Liver (tissue), 10 donors: ENCODE measurements at places on chromosomes 3 and 15. TPM values are rescaled to one million over a fixed set of nuclear protein-coding genes. Genes with fewer than 3 reads are reported as not detected.

DNA sequence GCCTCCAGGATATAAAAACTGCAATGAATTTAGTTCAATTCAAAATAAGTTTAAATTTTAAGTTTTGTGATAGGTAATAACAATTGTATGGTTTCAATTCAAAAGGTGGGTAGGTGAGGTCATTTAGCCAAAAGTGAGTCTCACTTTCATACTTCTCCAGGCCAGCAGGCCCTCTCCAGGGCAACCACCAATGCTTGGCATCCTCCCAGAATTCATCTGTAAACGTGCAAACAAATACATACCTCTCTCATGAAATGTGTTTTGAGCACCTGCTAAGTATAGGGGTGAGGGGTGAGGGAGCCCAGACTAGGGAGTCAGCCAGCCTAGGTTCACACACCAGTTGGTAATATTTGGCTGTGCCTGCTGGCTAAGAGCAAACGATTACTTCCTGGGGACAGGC is 22.0 kb upstream of the RBSN start:
- H3K27me3 ChIP-seq = no peaks in the 10 kb centered on the region
- no peak for DNase-seq
- no peak overlapping the region for H3K27ac ChIP-seq

DNA sequence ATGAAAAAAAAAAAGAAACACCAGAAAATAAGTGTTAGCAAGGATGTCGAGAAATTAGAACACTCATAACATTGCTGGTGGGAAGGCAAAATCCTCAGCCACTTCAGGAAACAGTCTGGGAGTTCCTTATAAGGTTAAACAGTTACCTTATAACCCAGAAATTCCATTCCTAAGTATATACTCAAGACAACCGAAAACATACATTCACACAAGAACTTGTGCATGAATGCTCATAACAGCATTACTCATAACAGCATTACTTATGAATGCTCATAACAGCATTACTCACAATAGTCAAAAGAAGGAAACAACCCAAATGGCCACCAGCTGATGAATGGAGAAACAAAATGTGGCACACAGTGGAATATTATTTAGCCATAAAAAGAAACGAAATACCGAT is 34.8 kb upstream of the DCP1A start:
- H3K27ac ChIP-seq = no peak overlapping the region
- H3K36me3 ChIP-seq = no peaks in the 10 kb centered on the region
- no peaks in the 10 kb centered on the region for H3K4me1 ChIP-seq
- no peak for DNase-seq
- no peak overlapping the region for H3K4me3 ChIP-seq
- no peaks in the 10 kb centered on the region for H3K27me3 ChIP-seq

DNA sequence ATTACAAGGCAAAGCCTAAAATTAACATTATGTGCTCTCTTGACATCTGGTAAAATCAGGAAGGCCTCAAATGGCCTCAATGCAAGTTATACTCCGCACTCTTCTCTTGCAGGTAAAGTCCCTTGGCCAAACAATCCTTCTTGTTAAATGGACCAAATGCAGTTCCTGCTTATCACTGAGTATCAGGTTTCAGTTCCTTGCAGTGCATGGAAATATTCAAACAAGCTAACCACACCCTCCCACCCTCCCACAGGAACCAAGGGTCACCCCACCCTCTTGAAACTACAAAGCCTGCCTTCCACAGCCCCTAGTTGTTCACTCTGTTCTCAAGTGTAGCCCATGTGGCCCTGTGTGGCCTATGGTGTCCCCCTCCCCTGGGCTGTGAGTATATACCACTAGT is 171.9 kb upstream of the CADPS start:
- H3K36me3 ChIP-seq = no peaks in the 10 kb centered on the region
- no peak for DNase-seq
- H3K4me1 ChIP-seq = no peaks in the 10 kb centered on the region
- H3K4me3 ChIP-seq = no peak overlapping the region

- DNase-seq = peak; percentile 60
- H3K4me3 ChIP-seq = no peak overlapping the region
- no peaks in the 10 kb centered on the region for H3K27me3 ChIP-seq
- no peak overlapping the region for H3K27ac ChIP-seq
- no peaks in the 10 kb centered on the region for H3K36me3 ChIP-seq
Observed at GRCh38 chr3:48507256-48508061, 3.5 kb upstream of the SHISA5 start.

GRCh38 chr3:155382396-155383042 is 89.0 kb upstream of the STRIT1 start:
- no peaks in the 10 kb centered on the region for H3K27me3 ChIP-seq
- DNase-seq = peak; percentile 72
- no peak overlapping the region for H3K4me3 ChIP-seq
- no peaks in the 10 kb centered on the region for H3K4me1 ChIP-seq
- H3K36me3 ChIP-seq = no peaks in the 10 kb centered on the region
- no peak overlapping the region for H3K27ac ChIP-seq

DNA sequence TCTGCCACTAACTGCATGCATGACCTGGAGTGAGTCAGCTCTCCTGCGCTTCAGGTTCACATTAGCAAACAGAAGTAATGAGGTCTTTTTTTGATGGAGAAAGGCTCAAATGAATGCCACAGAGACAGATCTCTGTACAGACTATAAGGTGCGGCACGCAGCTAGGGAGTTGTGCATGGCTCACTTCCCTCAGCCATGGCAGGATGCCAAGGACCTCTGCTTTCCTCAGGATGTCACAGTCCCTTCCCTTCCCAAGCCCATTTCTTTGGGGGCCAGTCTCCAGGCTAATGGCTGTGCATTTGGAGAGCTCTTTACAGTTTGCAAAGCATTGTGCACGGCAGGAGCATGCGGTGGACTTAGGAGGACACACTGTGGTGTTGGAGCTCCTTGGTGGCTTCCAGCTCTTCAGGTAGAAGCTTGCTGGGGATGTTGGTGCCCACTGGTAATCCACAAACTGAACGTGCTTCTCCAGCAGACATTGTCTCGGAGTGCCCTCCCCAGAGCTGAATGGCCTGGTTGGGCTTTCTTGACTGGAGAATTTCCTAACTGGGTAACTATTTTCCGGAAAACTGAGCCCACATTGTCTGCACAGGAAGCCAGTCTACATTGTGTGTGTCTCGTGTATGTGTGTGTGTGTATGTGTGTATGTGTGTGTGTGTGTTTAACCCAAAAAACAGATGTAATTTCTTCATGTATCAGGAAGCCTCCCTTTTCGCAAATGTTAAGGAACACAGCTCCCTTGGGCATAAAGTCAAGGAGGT is 172.5 kb upstream of the TLE3 start:
- DNase-seq = no peak
- no peaks in the 10 kb centered on the region for H3K27me3 ChIP-seq
- peaks cover 3% of the 10 kb centered on the region for H3K4me1 ChIP-seq
- no peaks in the 10 kb centered on the region for H3K36me3 ChIP-seq

DNA sequence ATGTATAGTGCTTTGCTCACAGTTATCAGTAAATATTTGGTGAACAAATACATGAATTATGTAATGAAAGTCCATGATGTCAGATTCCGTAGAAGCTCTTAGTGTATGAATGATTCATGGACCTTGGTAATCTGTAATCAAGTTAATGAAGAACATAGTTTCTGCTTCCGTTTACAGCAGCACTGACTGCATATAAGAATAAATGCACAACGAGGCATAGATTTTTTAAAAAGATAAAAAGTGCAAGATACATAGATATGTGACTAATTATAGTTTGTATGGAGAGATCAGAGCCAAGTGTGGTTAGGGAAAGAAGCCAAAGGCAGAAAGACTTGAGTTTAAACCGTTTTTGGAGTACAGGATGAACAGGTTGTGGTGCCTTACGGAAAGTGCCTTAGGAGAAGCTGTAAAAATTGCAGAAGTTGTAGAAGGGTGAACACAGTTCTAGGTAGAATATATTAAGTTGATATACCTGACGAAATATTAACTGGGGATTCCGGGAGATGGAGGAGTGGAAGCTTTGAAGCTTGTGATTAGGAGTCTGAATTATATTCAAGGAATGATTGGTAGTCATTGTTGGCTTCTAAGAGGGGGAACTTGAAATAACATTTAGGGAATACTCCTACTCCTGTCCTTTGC is 293.1 kb downstream of the NLGN1 start:
- no peak for DNase-seq
- H3K27ac ChIP-seq = no peak overlapping the region
- no peaks in the 10 kb centered on the region for H3K27me3 ChIP-seq
- no peaks in the 10 kb centered on the region for H3K4me1 ChIP-seq

GRCh38 chr15:85457392-85457968 is 77.1 kb downstream of the AKAP13 start:
- no peaks in the 10 kb centered on the region for H3K27me3 ChIP-seq
- H3K36me3 ChIP-seq = no peaks in the 10 kb centered on the region
- H3K4me3 ChIP-seq = no peak overlapping the region
- no peak overlapping the region for H3K27ac ChIP-seq
- H3K4me1 ChIP-seq = no peaks in the 10 kb centered on the region

- no peaks in the 10 kb centered on the region for H3K36me3 ChIP-seq
- H3K4me1 ChIP-seq = no peaks in the 10 kb centered on the region
- no peak for DNase-seq
- H3K27ac ChIP-seq = no peak overlapping the region
Observed at GRCh38 chr3:151611419-151611818, 122.3 kb upstream of the AADACL2 start.

GRCh38 chr3:177357352-177358090 is 160.2 kb upstream of the TBL1XR1 start:
- H3K27me3 ChIP-seq = no peaks in the 10 kb centered on the region
- H3K4me1 ChIP-seq = peaks cover 28% of the 10 kb centered on the region
- DNase-seq = no peak
- H3K4me3 ChIP-seq = peak overlapping the region; percentile 61
- H3K36me3 ChIP-seq = no peaks in the 10 kb centered on the region

DNA sequence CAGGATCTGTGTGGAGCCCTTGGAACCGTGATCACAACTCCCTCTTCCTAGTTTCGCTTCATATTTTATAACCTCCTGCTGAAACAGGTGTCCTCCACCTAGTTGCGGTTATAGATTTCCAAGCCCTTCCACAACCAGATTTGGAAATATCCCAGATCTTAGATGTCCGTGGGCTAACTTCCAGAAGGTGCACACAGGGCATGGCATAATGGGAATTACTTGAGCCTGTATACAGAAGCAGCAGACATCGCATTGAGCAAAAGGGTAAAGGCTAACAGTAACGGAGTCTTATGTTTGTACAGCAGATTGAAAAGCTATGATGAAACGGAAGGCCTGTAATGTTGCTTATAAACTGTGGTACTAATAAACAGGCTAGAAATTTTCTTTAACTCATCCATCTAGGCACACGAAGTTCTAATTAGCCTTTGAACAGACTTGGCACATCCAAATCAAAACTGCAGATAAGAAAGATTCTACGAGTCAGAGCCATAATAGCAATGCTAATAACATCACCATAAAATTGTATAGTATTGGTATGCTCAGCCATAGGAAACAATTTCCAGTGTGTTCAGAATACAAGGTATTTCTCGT is 1.2 kb upstream of the USF3 start:
- H3K4me1 ChIP-seq = peaks cover 23% of the 10 kb centered on the region
- no peak for DNase-seq
- H3K27me3 ChIP-seq = no peaks in the 10 kb centered on the region
- H3K4me3 ChIP-seq = peak overlapping the region; percentile 92
- H3K36me3 ChIP-seq = no peaks in the 10 kb centered on the region

ANKRD34C gene
- under 0.01 TPM for total RNA-seq

ADCY5 gene
- 3.1 TPM for total RNA-seq

ZNF80 gene
- not detected for total RNA-seq

NME9 gene
- 0.08 TPM for total RNA-seq
